ENCODE measurements at places on chromosomes 2 and 18.

- DNase-seq, result no peak
Measured at GRCh38 chr2:159297042-159297707, 10.7 kb upstream of the WDSUB1 start.

DNA sequence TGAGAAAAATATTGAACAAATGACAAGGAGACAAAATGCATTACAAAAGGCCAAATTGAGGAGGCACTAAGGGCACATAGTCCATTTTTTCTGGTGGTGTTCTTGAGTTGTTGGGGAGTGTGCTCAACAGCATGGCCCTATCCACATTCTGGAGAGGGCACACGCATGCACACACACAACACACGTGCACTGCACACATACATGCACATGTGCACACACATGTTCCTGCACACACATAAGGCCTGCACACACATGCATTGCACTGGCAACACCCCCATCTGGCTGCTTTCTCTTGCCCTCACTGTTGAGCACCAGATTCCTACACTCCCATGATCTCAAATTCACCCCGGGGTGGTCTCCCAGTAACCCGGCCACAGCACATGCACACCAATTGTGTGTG, 659.2 kb upstream of the RAB6C start:
- no peak for DNase-seq

- no peak for DNase-seq
Measured at GRCh38 chr2:152432206-152432653, 97.3 kb downstream of the FMNL2 start.

DNA sequence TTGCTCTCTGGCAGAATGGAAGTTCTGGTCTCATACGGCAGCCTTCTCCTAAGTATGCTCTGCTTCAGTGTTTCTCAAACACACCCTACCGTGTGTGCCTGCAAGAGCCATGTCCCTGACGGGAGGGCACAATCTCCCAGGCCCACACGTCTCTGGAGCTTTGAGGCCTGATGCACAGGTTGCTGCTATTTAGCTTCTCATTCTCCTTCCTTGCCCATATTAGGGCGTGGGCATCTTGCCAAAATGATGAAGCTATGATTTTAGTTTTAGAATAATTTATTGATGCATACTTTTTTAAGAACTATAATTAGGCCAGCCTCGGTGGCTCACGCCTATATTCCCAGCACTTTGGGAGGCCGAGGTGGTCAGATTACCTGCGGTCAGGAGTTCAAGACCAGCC, 107.9 kb downstream of the RNF144A start:
- DNase-seq, result no peak

- peak; percentile 31 for DNase-seq
Measured at GRCh38 chr2:102001767-102002142, 10.0 kb downstream of the IL1R2 start.

DNA sequence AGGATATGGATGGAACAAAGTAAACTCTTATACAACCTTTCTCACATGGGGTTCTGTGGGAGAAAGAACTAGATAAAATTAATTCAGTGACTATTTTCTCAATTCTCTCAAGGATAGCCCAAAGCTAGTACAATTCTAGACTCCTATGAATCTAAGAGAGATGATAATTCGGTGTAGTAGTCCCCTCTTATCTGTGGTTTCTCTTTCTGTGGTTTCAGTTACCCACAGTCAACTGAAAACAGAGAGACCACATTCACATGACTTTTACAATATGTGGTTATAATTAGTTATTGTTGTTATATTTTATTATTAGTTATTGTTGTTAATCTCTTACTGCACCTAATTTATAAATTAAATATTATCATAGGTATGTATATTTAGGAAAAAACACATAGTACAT, 53.5 kb upstream of the C2orf15 start:
- no peak for DNase-seq

- DNase-seq, result no peak
Measured at GRCh38 chr2:171136024-171136423, 24.7 kb downstream of the TLK1 start.

- DNase-seq, result peak; percentile 33
Measured at GRCh38 chr2:238970553-238971081, 122.7 kb downstream of the TWIST2 start.

- DNase-seq, result no peak
Measured at GRCh38 chr2:161983866-161984265, 90.1 kb downstream of the DPP4 start.

GRCh38 chr2:223538920-223539440, 63.2 kb downstream of the SCG2 start:
- DNase-seq, result no peak

GRCh38 chr2:83462881-83463280, 996.2 kb downstream of the SUCLG1 start:
- DNase-seq, result no peak

GRCh38 chr18:37467002-37467662, 98.5 kb downstream of the CELF4 start:
- DNase-seq, result no peak

DNA sequence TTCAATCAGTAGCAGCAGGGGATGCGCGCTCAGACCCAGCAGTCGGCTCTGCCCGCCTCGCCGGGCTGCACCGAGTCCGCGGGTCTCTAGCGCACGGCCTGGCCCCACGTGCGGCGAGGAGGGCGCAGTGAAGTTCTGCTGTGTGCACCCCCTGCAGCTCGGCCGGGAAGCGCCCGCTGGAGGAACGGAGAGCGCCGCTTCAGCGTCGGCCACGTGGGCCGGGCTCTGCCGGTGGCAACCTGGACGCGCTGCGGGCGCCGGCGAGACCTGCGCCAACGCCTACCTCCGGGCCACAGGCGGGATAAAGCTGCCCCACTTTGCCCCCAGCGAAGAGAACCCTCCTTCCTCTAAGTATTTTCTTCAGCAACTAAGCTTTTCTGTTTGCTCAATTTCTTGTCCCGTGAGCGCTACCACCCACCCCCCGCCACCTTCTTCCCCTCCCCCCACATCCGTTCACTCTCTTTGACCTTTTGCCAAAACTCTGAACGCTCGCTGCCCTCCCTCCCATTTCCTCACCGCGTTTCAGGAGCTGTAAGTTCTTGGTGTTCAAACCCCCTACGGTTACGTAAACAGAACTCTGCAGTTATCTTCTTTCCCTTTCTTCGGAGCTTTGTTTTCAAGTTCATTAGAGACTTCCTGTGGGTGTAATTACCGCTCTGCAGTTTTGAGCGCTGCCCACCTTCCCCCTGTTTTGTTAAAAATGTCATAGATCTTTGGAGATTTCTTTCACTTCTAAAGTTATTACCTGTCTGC, 42.6 kb upstream of the EDAR start:
- peak; percentile 46 for DNase-seq

DNA sequence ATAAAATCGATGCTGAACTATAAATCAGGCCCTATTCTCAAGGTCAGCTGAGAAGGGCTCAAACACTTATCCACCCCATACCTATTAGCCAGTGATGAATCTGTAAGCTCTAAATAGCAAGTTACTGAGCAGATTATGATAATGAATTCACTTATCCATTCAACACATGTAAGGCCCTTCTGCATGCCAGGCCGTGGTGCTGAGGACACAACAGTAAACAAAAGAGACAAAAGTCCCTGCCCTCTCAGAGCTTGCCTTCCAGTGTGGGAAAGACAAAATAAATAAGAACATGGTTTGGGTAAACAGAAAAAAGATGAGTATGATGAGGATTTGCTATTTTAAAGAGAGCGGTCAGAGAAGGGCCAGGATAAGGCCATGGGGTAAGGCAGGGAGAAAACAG, 11.7 kb downstream of the TTC32 start:
- no peak for DNase-seq

DNA sequence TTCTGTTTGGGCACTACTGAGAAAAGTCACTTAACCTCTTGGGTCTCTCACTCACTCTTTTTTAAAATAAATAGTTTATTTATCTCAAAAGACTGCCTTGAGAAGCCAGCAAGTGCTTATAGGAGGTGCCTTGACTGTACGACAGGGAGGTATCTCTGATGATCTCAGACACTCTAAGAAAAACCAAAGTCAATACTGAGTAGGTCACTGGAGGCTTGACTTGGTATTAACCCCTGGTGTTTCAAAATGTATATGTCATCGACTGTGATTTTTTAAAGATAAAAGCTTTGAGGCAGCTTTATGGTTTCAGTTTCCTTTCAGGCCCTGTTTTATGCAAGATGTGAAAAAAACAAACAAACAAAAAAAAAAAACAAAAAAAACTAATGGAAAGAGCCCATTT, 33.7 kb downstream of the MREG start:
- DNase-seq, result no peak

GRCh38 chr2:176665086-176665485, 395.8 kb downstream of the MTX2 start:
- DNase-seq, result no peak

DNA sequence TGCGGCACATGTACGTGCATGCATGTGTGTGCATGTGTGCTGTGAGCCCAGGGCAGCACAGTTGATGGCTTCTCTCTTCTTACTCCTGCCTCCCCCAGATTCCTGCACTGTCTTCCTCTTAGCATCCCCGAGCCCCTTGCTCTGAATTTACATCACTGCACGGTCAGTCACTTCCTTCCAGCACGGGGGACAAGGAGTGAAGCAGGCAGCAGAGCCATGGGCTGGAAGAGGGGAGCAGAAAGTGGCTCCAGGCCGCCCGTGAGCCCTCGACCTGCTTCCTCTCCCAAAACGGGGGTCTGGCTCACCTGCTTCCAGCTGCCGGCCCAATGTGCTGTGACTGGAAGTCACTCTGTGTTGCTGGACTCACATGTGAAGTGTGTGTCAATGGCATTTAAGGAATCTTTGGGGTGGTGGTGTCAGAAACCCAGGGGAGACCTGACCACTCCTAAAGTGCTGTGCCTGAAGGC, 106.1 kb downstream of the FAM210A start:
- DNase-seq, result no peak

DNA sequence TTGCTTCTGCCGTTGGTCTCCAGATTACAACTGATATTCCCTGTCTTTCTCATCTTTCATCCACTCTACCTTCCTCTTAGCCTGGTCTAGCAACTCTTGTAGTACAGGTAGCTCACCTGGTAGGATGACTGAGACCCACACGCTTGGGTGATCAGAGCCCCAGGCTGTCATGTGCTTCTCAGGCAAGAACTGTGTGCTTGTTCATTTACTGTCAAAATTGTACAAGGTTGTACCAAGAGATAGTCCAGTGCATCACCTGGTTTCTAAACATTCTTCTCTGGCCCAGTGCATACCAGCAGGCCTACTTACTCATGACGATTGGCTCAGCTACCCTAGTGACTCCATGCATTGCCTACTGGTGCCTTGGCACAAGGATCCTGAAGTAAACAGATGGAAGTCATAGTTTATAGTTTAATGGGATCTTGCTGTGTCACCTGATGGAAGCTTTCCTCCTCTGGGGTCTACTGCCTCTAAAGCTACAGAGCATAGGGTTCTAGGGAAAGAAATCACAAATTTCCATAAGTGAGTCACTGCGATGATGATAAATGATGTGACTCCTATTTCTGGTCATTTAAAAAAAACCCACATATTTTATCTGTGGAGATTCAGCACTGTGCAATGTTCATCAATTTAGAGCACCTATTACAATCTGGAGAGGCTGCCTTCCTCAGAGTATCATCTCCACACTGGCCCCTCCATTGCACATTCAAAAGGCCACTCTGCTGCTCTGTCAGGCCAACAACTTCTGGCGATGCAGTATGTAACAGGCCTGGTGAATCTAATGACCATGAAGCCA, 481.8 kb upstream of the MEIS1 start:
- no peak for DNase-seq

DNA sequence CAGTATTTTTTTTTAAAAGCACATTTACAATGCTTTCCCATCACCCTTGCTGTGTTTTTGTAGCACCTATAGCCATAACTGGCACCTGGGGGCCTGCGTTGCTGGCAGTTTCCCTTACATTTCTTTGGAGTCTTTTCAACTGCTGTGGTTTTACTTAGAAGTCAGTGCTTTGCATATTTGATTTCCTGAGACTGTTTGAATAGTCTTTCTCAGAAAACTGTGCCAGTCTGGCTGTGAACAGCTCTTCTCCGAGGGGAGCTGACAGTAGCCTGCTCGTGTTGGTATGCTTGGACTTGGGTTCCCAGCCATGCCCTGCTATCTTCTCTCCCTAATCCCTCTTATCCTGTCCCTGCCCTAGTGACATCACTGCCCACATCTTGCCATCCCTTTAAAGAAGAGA, 81.5 kb downstream of the DPP4 start:
- peak; percentile 33 for DNase-seq

DNA sequence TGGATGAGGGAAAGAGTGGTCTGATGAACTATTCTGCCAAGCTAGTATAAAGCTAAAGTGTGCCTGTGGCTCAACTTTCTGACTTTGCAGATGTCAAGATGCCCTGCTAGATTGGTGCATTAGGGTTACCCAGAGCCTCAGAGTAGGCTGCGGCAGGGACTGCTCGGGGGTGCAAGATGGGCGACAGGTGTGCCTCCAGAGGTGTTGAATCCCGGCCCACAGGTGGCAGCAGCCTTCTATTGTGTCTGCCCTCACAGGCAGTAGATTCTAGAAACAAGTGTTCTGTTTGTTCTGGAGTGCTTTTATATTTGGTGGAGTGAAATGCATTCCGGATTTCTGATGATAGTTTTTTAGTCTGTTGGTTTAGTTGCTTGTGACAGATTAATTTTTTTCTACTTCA, 131.6 kb upstream of the IL1R2 start:
- DNase-seq, result no peak

GRCh38 chr2:212402316-212402715, 136.3 kb downstream of the ERBB4 start:
- no peak for DNase-seq

DNA sequence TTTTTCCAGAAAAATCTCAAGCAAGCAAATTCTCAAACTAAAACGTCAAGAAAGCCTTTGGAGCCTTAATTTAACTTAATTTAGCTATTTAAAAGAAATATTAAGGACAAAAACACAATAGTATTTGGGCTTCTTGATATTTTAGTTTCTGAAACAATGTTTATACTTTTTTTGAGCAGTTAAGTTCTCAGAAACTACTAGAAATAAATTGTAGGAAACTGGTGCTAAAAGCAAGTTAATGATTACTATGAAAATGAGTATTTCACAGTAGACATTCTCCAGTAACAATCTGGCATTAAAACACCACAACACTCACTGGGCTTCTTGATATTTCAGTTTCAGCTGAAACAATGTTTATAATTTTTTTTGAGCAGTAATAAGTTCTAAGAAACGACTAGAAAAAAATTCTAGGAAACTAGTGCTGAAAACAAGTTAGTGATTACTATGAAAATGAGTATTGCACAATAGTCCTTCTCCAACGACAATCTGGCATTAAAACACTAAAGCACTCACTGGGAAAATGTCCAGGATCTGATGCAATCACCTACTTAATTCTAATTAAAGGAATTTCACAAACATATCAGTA, 45.1 kb downstream of the TRAK2 start:
- DNase-seq, result no peak

- DNase-seq, result no peak
Measured at GRCh38 chr2:80014637-80015036, 289.9 kb downstream of the LRRTM1 start.

GRCh38 chr18:5998166-5998881, 103.0 kb upstream of the TMEM200C start:
- no peak for DNase-seq

Measured in activated T-cell treated with anti-CD3 and anti-CD28 coated beads for 24 hours (primary cell).